Stimulated activated CD4-positive, alpha-beta T cell treated with anti-CD3 and anti-CD28 coated beads, Interleukin-2, amount 100 ng/mL, for 48 hours (primary cell): ENCODE measurements at places on chromosomes 16 and 17.

DNA sequence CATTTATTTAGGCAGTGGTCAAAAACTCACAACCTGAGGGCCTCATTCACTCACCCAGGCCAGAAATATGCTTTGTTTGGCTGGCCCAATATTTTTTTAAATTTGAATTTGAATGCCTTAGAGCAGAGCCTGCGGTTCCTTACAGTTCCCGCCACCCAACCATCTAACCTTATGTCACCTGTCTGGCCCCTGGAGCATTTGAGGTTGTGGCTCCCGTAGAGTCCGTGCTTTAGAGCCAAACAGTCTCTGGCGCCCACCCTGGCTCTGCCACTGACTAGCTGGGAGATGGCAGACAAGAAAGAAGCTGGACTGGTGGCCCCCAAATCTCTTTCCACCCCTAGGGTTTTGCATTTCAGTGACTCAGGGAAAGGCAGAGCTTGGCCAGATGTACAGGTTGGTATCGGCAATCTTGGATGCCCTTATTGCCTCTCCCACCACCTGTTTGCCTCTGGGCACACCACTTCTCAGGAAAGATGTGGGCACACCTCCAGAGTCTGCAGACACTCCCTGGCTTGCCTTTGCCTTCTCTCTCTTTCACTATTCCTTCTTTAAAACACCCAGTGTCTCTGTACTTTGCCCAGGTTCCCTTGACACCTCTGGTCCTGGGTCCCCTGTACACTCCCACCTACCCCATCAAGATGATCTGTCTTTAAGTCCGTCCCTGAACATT is 1.9 kb upstream of the MAP3K14 start:
- no peak for DNase-seq

GRCh38 chr16:90070440-90070839 is 6.7 kb downstream of the PRDM7 start:
- DNase-seq, result no peak

DNA sequence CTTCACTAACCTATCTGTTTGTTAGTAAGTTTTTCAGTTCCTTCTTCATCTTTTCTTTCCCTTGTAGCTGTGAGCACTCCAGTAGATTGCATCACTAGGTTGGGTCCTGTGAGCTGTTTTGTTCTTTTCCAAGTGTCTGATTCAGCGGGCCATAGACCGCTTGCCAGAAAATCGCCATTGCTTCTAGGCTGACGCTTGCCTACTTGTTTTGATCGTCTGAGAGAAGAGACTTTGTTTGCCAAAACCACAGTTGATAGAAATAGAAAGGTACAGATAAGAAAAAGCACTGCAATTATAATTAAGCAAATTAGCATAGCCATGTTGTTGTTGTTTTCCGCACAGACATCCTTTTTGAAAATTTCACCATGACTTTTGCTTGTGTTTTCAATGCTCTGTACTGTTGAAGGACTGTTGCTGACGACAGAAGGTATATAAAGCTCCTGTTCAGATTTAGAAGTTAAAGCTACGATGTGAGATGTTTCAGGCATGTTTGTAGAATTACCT is 3.1 kb downstream of the EVI2A start:
- DNase-seq, result peak; percentile 48

- DNase-seq, result no peak
These were observed 24.2 kb downstream of the MRM3 start for GRCh38 chr17:806346-806745.

GRCh38 chr16:83721676-83722075 is 86.1 kb upstream of the HSBP1 start:
- DNase-seq, result no peak

DNA sequence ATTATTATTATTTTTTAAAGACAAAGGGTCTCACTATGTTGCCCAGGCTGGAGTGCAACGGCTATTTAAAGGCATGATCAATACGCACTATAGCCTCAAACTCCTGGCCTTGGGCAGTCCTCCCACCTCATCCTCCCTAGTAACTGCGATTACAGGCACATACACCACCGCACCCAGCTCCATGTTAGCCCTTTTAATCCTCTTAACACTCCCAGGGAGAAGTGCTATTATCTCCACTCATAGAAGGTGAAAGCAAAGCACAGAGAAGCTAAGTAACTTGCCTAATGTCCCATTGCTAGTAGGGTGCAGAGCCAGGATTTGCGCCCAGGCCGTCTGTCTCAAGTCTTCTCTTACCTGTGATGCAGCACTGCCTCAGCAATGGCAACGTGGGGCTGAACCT is 5.0 kb downstream of the HAS3 start:
- DNase-seq, result no peak

GRCh38 chr17:28717578-28718332 is at the start of gene RAB34:
RAB34 (minus strand) TSS chr17:28717868; CDS start chr17:28717266, 602 bp downstream.
- no peak for DNase-seq

DNA sequence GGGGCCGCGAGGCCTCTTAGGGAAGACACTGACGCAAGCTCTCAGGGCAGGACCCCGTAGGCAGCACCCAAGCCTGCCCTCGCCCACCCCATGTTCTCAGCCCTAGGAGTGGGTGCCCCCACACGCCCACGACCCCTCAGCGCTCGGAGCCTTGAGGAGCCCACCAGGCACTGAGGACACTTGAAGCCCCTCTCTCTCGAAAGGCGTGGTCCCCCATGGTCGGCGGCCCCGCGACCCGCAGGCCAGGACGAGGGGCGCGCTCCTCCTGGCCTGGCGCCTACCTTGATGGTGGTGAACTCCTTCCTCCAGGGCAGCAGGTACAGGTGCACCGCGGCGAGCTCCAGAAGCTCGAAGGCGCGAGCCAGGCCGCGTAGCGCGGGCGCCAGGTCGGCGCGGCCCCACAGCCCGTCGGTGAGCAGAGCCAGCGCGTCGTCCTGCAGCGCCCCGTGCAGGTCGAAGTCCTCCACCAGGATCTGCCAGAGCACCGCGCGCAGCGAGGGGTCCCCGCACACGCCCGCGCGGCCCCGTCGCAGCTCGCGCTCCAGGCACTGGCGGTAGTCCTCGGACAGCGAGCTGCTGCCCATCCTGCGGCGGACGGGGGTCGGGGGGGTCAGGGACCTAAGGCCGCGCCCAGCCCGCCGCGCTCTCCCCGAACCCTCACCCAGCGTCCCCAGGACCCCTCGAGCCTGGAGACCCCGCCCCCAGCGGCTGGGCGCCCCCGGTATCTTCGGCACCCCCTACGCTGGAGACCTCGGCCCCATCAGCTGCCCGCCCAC is 668 bp downstream of the SPATA2L start:
- DNase-seq, result no peak

DNA sequence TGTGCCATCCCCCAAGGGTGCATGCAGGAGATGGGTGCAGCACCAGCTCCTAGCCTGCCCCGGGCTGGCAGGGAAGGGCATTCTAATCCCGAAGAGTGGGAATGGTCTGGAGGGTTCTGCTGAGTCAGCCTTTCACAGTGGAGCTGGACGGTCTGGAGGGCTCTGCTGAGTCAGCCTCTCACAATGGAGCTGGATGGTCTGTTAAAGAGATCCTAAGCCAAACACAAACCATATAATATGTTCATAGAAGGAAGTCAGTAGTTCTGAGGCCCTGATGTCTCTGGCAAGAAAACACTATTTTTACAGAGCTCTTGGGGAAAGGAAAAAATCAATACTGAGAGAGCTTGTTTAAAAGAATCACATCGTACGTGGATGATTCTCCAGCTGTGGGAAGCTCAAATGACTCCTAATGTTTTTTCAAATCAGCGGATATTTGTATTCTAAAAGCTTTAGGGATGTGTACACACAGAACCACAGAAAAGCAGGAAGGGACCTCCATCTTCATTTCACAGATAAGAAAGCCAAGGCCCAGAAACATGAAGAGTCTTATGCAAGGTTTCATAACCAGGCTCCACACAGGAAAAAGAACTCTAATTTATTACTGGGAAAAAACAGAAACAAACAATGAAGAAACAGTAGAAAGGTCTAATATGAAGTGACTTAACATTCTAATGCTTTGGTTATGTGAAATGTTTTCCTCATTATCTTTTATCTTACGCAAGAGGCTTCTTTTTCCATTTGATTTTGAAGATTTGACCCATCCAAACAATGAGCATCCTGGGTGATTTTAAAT is 176.3 kb downstream of the VPS53 start:
- DNase-seq, result no peak

DNA sequence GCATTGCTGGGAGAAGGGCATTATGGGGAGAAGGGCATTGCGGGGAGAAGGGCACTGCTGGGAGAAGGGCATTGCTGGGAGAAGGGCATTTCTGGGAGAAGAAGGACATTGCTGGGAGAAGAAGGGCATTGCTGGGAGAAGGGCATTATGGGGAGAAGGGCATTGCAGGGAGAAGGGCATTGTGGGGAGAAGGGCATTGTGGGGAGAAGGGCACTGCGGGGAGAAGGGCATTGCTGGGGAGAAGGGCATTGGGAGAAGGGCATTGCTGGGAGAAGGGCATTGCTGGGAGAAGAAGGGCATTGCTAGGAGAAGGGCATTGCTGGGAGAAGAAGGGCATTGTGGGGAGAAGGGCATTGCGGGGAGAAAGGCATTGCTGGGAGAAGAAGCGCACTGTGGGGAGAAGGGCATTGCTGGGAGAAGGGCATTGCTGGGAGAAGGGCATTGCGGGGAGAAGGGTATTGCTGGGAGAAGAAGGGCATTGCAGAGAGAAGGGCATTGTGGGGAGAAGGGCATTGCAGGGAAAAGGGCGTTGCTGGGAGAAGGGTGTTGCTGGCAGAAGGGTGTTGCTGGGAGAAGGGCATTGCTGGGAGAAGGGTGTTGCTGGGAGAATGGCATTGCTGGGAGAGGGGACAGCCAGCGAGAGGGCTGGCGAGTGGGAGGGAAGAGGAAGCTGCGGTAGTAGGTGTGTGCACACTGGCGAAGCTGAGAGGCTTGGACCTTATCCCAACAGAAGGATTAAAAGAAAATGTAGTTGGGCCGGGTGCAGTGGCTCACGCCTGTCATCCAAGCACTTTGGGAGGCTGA is 4.6 kb upstream of the PYDC1 start:
- no peak for DNase-seq

DNA sequence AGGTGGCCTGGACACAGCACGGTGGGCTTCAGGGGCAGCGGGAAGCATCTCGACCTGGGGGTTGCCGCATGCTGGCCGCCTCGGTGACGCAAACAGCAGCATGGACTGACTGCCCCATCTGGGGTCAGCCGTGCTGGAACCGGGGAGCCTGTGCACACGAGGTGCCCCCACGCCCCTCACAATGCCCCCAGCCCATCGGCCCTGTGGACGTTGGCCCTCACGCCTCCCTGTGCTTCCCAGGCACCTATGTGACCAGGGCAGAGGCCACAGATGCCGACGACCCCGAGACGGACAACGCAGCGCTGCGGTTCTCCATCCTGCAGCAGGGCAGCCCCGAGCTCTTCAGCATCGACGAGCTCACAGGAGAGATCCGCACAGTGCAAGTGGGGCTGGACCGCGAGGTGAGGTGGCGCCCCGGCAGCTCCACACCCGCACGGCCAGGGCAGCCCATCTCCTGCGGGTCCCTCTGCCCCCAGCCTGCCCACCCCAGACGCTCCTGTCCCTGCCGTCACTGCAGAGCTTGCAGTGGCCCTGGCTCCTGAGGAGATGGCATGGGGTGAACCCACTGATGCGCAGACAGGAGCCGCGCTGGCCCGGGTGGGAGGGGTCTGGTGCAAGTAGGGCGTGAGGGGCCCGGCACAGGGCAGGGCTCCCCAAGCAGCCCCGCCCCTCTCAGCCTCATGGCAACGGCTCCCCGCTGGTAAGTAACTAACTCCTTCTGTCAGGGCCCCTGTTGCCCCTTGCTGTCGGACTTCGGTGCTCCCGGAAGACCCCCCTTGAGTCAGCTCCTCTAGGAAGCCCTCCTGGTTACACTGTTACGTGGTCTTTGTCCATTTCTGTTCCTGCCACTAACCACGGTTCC is 13.6 kb downstream of the CDH15 start:
- DNase-seq, result no peak

DNA sequence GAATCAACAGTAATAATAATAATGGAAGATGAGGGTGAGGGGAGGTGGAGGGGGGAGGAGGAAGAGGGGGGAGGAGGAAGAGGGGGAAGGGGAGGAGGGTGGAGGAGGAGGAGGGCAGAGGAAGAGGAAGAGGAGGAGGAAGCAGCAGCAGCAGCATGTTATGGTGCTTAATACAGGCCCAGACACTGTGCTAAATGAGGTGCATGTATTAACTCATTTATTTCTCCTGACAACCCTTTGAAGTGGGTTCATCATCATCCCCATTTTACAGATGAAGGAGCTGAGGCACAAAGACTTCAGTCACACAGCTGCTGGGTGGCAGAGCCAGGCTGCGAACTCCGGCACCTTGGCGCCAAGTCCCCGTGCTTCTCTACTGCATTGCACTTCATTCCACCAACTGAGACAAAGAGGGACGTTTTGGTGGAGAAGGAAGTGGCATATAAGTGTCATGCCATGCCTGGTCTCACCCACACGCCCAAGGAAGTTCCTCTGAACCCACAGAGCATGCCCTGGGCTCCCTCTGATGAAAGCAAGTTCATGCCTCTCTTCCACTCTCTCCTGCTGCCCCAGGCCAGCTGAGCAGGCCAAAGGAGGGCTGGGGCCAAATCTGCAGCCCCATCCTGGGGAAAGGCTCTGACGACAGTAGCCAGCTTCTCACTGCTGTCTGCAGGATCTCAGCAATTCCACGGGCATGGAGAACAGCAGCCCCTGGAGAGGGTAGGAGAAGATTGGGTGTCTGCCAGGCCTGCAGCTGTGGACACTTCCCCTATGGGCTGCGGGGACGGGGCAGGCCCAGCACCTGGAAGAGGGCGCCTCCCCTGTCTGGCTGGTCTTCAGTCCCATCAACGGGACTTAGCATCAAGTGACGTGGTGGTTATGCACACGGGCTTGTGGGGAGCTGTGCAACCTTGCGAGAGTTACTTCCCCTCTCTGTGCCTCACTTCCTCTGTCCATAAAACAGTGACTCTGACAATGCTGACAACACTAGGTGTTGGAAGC is 21.8 kb downstream of the XYLT1 start:
- DNase-seq, result no peak

DNA sequence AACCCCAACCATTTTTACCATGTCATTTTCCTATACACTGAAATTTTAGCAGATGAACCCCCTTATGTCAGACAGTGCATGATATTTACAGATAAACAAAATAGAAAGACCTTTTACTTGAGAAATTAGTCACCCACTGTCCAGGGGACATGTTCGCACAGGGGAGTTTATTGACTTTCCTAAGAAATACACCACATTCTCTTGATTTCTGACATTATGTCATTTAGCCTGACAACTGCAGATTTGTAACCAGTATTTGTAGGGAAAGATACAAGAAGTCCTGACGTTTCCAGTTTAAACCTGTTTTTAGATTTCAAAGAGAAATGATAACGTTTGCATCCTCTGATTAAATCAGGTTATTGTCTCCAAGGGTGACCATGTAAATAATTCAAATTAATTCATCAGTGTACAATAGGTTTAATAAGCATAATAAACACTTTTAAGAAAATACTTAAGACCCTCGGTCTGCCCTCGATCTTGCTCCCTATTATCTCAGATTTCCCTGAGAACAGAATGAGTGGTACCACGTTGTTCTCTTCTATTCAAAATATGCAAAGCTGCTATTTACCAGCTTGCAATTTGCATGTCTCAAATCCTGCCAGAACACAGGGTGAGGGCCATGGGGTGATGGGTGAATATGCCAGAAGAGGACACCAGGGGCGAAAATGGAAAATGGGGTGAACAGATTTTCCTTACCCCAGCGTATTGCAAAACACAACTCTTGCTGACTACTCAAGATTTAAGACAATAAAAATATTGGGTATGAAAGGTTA is 2.1 kb upstream of the LYRM9 start:
- no peak for DNase-seq
